ENCODE measurements at places on chromosomes 1 and 21.

DNA sequence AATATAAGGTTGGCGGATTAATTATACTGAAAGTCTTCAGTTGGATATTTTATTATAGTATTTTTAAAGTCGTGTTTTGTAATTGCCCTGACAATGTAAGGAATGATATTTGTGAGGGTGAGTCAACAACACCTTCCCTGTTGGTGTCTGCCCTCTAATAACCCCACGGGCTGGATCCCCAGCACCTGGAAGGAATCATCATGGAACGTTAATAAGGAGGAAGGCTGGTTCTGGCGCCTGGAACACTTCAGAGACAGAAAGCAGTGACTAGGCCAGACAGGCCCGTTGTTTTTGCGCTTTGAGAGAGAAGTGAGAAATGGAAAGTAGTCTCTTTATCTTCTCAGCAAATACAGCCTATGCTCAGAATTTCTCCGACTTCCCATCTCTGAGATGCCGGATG lies 31.6 kb downstream of the TEX35 start:
- no peak for DNase-seq

DNA sequence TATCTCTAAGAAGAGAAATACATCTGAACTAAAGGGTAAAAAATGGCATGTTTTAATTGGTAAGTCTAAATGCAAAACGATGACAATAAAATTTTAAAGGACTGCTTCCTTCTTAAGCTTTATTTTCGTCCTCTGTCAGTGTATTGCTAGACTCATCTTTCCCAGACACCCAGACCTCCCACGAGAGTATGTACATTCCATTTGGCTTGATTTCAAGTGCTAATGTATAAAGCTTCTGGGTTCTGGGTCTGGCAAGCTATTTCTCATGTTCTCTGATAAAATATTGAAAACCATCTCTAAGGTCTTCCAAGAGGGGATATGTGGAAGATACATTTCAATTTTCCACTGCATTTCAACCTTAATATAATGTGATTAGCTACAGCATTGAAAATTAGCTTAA lies 24.6 kb upstream of the SLC2A1 start:
- DNase-seq, result no peak

DNA sequence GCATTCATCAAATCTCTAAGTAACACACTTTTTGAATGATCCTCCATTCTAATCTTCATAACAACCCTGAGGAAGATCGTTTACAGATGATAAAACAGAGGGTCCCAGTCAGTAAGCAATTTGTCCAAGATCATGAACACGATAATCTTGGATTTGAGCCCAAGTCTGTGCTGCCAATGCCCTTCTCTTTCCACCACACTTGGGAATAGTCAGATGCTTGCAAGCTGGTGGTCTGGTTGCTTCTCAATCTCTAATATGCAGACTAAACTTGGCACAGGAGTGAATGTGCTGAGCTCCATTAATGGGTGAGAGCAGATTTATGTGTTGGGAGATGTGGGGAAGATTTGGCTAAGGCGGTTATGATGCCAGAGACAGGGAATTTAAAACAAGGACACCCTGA lies 430.6 kb upstream of the DAB1 start:
- no peak for DNase-seq

DNA sequence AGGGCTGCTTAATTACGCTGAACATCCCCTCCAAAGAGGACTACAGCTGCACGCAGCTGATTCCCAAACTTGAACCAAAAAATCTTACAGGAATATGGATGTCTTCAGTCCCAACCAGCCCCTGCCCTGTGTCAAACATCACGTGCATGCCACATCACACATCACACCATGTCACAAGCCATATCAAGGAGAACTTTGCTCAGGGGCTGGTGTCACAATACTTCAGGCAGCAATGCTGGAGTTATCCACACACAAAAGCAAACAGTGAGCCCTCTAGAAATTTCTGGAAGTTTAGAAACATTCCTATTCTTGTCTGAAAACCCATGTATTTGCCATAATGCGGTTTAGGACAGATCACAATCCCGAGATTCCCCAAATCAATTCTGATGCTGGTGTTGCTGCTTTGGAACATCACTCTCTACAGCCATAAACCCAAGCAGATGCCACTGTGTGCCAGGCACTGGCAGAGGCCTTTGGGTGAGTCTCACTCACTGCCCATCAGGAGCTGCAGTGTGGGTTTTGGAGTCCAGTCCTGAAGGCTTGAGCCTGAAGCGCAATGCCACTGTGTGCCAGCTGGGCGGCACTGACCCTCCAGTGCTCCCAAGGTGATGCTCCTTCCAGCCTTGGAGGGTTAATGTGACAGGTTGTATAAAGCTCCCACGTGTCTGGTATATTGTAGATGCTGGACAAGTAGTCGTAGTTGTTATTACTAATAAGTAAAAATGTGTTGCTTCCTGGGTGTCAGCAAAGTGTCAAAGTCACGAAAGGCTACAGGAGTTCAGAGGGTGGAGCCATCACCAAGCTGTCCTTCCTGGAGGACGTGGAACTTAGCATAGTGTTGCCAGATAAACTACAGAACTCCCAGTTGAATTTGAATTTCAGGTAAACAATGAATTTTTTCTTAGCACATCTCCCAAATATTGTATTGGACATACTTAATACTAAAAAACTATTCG lies 20.1 kb upstream of the EFNA1 start:
- no peak for DNase-seq

GRCh38 chr21:33441489-33442477 lies 38.0 kb downstream of the TMEM50B start:
- peak; percentile 84 for DNase-seq

DNA sequence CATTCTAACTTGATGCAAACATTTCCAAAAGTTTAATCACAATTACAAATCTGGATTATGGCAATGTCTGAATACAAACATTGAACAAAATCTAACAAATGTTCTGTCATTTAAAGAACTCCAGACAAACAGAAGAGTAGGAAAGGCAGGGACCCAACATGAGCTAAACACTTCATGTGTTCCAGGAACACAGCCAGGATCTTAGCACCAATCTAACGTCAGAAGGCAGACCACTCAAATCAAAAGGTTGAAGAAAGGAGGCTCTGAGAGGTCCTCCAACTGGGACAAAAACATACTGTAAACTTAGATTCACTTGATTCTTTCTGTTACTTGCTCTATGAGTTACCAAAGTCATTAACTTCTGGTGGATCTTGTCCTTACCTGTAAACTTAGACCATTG lies 374.0 kb downstream of the NEGR1 start:
- no peak for DNase-seq

DNA sequence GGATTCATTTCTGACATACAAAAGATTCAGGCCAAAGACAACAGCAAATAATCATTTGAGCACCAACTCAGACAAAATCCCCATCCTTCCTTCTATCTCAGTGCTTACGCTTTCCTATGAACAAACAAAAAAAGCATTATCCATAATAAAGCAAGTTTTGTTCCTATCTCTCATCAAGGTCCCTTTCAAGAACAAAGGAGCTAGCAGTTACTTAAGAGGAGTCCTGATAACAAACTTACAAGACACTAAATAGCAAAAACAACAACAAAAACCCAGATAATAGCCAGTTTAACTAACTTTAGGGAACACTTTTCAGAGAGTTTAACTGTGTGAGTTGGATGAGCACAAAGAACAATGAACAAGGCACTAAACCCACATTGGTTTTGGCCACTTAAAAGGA lies 10.5 kb downstream of the EVI5 start:
- DNase-seq, result no peak

- DNase-seq, result peak; percentile 67
Measured at GRCh38 chr1:203818399-203818798, 23.0 kb downstream of the ZBED6 start.

DNA sequence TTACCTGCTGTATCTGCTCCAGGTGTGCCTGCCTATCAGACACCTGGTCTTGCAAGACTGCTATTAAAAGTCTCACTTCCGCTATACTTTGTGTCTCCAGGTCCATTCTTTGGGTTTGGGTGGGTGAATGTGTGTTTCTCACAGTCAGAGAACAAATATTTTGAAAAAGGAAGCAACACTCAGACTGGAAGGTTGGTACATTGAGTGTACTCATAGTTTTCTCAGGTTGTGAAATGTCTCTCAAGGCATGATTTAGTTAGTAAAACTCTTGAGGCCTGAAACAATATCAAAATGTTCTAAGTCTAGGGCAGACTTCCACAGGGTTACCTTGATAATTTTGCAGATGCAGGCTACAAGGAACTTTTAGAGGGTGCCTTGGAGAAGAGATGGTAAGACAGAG lies 429.9 kb upstream of the ZRANB2 start:
- no peak for DNase-seq

DNA sequence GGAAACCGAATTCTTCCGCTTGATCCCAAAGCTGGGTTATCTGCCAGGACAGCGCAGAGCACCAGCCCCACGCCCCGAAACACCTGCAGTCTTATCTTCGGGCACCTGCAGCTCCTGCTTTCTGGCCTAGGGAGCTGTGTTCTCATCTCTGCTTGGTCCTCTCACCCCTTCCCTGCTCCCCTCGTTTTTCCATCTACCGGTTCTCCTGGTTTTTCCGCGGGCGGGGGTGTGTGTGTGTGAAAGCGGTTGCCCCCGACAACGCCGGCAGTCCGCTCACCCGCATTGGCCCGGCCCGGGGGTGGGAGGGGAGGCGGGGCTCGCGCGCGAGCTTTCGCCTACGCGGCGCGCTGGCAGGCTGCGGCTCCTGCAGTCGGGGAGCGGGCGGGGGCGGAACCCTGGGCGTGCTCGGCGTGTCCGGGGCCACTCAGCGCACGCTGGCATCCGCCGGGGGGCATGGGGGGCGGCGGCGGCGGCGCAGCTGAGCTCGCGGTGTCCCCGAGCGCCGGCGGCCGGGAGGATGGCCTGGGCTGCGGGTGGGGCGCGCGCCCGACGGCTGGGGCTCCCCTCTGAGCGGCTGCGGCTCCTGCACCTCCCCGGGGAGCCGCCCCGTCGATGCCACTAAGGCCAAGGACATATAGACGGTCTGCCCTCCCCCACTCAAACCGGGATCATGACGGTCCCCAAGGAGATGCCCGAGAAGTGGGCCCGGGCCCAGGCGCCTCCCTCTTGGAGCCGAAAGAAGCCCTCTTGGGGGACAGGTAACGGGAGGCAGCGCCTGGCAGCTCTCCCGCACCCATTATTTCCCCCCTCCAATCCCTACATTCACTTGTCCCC lies 3.2 kb downstream of the ATP8B2 start:
- DNase-seq, result peak; percentile 65

- DNase-seq, result no peak
Measured at GRCh38 chr21:39083377-39084008, 99.8 kb downstream of the PSMG1 start.
